ENCODE measurements at places on chromosomes 4 and X. TPM values are rescaled to one million over a fixed set of nuclear protein-coding genes. Genes with fewer than 3 reads are reported as not detected.

The FGB gene
- not detected for total RNA-seq

The G3BP2 gene
- total RNA-seq, result 175 TPM

The TIGD2 gene
- 8.5 TPM for total RNA-seq

The PF4V1 gene
- total RNA-seq, result not detected

The GABRG1 gene
- total RNA-seq, result not detected

The RBMXL3 gene
- total RNA-seq, result not detected

The RAI2 gene
- not detected for total RNA-seq
